ENCODE measurements at places on chromosomes 12 and 14.

DNA sequence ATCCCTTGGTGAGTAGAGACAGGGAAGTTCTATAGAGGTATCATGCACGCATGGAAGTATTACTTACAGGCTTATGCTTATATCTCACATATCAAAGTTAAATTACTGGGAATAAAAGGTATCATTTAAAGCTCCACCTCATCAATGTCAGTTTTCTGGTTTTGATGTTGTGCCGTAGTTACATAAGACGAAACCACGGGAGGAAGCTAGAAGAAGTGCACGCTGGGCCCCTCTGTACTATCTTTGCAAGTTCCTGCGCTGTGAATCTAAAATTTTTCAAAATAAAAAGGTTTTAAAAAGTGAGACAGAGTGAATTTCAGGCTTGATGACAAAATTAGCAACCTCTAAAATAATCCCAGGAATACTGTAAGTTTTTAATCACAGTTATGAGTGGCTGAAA lies 198.1 kb downstream of the ANO2 start:
- no peak for DNase-seq

GRCh38 chr12:64675795-64676194 lies 65.5 kb downstream of the RASSF3 start:
- no peak for DNase-seq

GRCh38 chr14:51056421-51056820 lies 38.5 kb downstream of the TRIM9 start:
- no peak for DNase-seq

- DNase-seq: peak; percentile 66
These were observed 164.6 kb upstream of the PARP11 start for GRCh38 chr12:4037747-4038312.

GRCh38 chr14:69664865-69665526 lies 53.6 kb downstream of the SUSD6 start:
- DNase-seq: no peak

DNA sequence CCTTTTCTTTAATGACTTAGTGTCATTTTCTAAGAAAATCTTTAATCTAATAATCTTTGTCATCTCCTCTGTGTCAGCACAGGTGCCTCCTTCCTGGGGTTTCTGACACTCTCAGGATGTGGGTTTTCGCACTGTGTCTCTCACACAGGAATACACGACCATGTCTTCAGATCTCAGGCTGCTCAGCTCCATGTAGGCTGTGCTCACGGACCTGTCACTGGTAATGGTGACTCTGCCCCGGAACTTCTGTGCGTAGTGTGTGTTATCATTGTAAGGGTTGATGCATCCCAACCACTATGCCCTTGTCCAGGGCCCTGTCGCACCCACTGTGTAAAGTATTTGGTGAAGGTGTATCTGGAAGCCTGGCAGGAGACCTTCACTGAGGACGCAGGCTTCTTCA lies 647.8 kb downstream of the TMEM121 start:
- DNase-seq: no peak

DNA sequence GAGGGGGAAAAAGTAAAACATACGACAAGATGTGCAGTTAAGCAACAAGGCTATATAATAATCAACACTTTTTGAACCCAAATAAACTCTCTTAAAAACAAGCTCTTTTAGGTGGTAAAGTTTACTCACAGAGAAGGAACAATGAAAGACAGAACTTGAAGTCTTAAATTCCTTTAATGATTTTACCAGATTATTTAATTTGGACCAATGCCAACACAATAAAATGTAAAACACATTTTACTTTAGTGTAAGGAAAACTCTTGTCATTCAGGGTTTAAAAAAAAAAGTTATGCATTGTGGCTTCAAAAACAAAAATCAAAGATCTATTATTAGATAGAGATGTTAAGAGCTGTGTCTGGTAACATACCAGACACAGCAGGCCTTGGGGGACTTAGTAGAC lies 13.1 kb downstream of the TSPAN8 start:
- no peak for DNase-seq

DNA sequence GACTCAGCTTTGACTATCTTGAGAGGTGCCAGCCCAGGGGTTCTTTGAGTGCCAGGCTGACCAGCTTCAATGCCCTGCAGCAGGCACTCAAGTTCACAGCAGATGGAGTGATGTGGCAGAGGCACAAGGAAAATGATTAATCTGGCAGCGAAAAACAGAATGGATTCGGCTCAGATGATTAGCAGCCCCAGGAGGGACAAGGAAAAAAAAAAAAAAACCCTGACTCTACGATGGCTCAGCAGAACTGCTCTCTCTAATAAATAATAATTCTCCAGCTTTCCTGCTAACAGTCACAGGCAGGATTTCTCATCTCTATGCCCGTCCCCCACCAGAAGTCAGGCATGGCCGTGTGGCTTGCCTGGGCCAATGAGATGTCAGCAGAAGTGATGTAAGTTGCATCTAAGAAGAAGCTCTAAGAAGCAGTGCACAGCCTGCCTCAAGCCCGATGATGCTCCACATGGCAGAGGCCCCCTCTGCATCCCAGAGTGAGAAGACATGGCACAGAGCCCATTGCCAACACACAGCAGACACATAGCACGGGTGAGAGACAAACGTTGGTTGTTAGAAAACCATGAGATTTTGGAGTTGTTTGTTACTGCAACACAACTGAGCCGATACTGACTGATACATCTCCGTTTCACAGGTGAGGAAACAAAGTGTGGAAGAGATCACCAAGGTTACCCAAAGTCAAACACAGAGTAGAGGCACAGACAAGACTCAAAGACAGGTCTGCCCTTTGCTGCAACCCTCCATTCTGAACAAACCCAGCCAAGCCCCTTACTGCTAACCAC lies 111.0 kb downstream of the SCARB1 start:
- DNase-seq: no peak

DNA sequence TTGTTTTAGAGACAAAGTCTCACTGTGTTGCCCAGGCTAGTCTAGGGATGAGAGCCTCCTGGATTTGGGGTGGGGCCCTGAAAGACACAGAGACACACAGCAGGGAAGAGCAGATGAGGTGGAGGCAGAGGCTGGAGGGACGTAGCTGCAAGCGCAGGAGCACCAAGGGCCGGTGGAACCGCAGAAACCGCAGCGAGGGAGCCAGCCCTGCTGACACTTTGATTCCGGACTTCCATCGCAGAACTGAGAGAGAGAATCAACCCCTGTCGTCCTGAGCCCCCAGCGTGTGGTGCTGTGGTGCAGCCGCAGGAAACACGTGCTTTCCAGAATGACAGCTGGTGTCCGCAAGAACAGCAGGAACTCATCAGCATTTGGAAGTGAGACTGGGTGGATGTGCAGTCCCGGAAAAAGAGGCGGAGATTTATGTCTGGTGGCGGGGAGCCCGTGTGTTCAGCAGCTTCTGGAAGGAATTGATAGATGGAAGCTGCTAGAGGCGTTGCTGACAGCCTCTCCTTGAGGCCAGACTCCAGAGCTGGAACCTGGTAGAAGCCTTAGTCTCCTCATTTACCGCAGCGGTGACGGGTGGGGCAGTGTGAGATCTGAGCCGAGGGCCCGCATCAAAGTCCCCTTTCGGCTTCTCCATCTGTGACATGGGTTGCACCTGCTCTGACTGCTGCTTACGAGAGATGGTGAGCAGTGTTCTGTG lies 21.9 kb upstream of the KLC1 start:
- peak; percentile 35 for DNase-seq

GRCh38 chr14:101706509-101707067 lies 54.9 kb upstream of the PPP2R5C start:
- DNase-seq: no peak

GRCh38 chr12:46184798-46185595 lies 83.8 kb downstream of the SLC38A1 start:
- no peak for DNase-seq

GRCh38 chr12:68539615-68539952 lies 71.1 kb upstream of the RAP1B start:
- no peak for DNase-seq

DNA sequence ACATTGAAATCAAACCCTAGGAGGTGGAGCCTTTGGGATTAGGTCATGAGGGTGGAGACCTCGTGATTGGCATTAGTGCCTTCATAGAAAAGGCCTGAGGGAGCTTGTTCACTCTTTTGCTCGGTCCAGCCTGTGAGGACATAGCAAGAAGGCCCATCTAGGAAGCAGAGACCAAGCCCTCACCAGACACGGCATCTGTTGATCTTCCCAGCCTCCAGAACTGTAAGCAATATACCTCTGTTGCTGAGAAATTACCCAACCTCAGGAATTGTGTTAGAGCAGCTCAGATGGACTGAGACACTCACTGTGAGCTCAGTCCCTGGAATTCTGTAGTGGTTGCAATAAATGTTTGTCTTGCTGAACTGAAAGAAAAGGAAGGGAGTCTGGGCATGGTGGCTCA lies 116.2 kb upstream of the MAP1LC3B2 start:
- DNase-seq: no peak

DNA sequence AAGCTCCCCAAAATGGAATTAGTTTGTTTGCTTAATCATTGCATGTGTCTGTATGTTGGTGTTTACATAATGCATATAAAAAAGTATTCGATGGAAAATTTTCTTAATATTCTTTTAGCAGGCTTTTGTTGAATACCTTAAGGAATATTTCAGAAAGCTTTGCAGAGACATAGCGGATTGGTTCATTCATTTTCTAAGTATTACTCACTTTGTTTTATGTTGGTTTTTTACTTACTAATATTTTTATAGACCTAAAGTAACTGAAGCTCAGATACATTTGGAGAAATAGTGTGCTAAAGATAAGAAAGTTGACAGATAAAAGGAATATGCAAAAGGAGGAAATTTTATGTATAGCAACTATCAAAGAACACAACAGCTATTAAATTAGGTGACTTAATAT lies 191.0 kb downstream of the ERC1 start:
- no peak for DNase-seq

DNA sequence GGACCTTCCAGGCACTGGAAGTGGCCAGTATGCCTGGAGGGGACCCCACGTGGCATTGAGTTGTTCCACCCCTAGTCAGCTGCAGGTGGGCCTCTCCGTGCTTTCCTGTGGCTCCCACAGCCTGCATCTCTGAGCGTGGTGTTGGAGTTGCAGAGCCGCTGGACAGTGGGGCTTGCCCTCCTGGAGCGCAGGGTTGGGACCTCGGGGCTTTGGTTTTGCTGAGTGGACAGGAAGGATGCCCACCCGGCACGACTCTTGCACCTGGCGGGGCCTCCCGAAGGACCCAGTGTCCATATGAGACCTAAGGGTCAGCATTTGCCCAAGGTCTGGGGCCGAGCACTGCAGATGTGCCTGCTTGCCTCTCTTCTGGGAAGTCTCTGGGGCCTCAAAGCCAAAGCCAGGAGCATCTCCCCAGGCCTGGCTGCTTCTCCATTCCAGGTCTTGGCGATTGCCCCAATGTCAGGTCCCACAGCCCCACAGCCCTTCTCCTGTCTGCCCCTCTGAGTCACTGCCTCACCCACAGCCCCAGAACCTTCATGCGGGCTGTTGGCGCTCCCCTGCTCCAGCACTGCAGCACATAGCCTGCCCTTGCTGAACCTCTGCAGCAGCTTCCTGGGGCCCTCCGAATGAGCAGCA lies 1.5 kb downstream of the PACS2 start:
- DNase-seq: no peak

- DNase-seq: peak; percentile 76
These were observed 21.7 kb upstream of the SLC10A1 start for GRCh38 chr14:69818758-69819191.

- DNase-seq: no peak
These were observed 115.2 kb upstream of the BCAT1 start for GRCh38 chr12:25063873-25064628.

- DNase-seq: no peak
These were observed 225.4 kb upstream of the PDE3A start for GRCh38 chr12:20142956-20143355.

DNA sequence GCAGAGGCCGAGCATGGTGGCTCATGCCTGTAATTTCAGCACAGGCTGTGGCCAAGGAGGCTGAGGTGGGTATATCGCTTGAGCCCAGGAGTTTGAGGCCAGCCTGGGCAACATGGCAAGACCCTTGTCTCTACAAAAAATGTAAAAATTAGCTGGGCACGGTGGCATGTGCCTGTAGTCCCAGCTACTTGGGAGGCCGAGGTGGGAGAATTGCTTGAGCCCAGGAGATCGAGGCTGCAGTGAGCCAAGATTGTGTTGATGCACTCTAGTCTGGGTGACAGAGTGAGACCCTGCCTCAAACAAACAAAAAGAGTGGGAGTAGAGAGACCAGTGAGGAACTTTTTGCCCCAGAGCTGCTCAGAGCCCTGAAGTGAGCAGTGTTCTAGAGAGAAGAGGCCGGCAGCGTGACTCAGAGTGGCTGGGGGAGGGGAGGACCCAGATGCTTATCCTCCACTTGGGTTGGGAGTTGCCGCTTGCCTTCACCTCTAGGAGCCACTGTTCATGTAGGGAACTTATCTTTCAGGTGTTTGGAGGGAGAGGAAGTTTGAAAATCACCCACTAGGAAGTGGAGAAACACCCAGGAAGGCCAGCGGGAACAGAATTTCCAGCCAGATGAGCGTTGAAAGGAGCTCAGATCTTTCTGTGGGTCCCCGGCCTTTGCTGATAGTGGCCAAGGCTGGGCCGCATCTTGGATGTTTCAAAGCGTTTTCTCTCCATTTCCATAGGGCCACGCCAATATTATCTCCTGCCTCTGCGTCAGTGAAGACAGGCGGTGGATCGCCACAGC lies 15.3 kb downstream of the CFAP251 start:
- DNase-seq: no peak

DNA sequence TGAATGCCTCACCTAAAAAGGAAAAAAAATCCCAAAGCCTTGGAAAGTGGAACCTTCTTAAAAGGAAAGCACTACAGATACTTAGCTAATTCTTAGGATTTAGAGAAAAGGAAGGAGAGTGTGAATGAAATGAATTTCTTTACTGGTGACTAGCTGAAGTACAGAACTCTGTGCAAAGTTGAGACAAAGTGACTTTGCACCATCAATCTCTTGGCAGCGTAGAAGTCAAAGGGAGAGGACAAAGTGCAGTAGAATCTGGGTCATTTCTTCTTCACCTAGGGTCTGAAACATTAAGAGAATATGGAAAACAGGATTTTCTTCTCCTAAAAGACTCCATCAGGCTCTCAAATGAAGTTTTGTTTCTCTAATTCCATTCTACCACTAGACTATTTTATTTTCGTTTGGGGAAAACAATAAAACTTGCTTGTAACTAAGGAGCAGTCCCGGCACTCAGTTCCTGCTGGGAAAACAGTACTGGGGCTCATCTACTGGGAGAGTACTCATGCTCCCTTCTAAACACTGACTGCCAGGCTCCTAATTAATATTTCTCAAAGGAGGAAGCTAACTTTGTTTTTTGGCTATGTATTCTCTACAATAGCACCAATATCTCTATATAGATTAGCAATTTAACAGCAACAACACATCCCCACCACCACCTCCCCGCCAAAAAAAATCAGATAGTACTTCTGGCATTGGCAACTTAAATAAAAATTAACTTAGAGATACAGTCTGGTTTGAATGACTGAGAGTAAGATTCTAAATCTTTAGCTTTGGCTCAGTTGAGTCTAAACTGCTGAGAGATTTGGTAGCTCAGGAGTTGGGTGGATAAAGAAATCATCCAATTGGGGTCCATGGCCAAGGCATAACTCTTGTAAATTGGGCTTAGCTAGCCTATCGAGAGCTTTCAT lies 110.7 kb downstream of the SLC15A5 start:
- no peak for DNase-seq

All from HAP-1 (cell line).